Aorta (tissue), 5 donors: ENCODE measurements at places on chromosomes 12 and 14.

GRCh38 chr14:54209511-54210250 lies 187.1 kb upstream of the CDKN3 start:
- DNase-seq = no peak

GRCh38 chr12:128976120-128976738 lies 123.0 kb downstream of the GLT1D1 start:
- DNase-seq = no peak

DNA sequence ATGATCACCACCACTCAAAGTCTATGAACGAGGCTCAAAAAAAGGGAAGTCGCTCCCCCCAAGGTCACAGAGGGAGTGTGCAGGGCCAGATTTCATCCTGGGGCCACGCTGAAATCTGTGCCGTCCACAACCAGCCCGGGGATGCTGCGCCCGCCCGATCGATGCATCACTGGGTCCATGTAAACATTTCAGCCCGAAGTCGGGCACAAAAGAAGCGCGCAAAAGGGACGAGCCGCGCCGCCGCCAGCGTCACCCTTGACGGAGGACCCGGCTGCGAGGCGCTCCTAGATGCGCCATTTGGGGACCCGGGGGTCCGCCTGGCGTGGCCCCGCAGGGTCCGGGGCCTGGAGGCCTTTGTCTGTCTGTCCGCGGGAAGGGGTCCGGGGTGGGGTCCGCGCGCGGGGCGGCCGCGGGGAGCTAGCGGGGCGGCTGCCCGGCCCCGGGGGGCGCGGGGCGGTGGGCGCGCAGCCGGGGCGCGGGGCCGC lies 503 bp downstream of the FBXO21 start:
- DNase-seq = peak; percentile 82

GRCh38 chr14:31692376-31692781 lies 131.2 kb downstream of the NUBPL start:
- DNase-seq = no peak

DNA sequence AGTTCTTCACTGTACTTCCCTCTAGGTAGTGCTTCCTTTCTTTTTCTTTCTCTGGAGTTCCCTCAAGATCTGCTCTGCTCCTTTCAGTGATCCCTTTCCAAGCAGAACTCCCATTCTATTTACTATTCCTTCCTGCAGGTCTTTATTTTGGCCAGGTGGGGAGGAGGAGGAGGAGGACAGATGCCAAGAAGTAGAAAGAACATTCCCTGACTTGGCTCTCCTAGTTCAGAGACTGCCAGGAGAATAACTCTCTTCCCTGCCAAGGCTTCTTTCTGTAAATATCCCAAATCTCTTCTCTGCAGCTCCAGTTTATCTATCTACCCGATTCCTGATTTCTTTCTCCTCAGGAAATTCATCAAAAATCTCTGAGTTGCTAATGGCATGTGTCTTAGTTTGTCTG lies 229.6 kb upstream of the TMEM260 start:
- no peak for DNase-seq

DNA sequence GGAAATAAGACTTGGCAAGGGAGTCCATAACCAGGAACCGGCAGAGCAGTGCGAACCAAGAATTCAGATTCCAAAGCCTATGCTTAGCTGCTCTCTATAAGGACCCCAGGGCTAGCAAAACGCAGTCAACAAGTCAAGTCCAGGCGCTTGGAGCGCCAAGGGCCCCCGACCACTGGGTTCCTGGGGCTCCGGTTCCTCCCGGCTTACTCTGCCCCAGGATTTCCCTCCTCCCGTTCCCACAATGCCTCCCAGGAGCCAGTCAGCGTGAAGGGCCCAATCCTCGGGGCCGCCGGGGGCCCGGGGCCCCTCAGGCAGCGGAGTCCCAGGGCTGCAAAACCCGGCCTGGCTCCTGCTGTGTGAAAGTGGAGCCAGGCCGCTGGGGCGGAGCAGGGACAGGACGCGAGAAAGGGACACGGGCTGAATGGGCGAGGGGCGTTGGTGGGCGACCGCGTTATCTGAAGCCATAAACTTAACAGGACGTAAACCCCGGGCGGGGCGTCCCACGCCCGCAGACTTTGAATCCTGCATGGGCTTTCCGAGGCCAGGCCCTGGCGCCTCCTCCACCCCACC lies 1.5 kb downstream of the KRT8 start:
- peak; percentile 89 for DNase-seq

GRCh38 chr12:60197589-60197988 lies 601.8 kb downstream of the SLC16A7 start:
- DNase-seq = no peak

GRCh38 chr12:53502983-53503728 lies 2.1 kb downstream of the TARBP2 start:
- DNase-seq = no peak

DNA sequence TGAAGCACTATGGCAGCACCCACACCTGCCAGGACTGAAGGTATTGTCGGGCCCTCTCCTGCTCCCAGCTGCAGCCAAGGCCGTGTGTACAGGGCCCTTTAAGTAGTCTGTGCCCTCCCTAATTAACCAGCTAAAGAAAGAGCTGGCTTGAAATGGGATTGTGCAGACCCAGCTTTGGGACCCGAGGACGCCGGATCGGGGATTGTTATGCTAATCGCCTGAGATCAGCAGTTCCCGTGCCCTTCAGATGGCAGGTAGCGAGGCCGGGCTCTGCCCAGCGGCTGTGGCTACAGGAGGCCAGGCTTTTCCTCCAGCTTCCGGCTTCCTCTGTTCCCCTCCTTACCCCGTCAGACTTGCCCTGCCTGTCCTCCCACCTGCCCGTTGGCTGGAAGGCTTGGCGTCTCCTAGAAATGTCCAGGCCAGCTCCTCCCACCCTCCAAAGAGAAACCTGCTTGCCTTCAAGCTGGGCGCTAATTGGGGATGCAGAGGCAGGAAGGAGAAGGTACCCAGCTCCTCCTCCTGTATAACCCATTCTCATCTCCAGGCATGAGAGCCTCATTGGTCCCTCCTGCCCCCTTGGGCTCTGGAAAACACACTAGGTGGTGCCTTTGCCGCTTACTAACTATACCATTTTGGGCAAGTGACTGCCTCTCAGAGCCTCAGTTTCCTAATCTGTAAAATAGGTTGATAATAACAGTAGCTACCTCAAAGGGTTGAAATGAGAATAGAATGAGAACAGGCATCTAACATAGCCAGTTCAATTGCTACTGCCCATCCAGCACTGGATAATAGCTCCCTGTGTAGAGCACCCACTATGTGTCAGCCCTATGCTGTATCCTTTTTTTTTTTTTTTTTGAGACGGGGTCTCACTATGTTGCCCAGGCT lies 25.8 kb upstream of the MSI1 start:
- DNase-seq = no peak

GRCh38 chr12:43428088-43428600 lies 123.9 kb downstream of the ADAMTS20 start:
- no peak for DNase-seq

GRCh38 chr12:131675126-131676080 lies 35.5 kb upstream of the SFSWAP start:
- peak; percentile 44 for DNase-seq

GRCh38 chr12:68521848-68522502 lies 88.7 kb upstream of the RAP1B start:
- DNase-seq = no peak

DNA sequence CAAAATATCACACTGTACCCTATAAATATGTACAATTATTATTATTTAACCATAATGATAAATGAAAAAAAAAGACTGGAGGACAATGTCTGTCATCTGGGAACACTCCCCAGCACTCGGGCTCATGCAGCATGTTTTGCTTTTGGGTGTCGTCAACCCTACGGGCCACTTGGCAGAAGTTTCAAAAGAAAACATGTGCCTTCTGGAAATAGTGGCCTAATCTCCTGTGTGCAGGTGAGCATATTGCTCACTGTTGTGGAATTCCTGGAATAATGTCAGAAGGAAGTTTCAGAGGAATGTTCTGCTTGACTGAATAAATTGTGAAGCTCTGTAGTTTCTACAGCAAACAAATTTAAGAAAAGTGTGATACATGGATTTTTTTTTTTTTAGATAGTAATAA lies 298.3 kb downstream of the SSPN start:
- DNase-seq = no peak

DNA sequence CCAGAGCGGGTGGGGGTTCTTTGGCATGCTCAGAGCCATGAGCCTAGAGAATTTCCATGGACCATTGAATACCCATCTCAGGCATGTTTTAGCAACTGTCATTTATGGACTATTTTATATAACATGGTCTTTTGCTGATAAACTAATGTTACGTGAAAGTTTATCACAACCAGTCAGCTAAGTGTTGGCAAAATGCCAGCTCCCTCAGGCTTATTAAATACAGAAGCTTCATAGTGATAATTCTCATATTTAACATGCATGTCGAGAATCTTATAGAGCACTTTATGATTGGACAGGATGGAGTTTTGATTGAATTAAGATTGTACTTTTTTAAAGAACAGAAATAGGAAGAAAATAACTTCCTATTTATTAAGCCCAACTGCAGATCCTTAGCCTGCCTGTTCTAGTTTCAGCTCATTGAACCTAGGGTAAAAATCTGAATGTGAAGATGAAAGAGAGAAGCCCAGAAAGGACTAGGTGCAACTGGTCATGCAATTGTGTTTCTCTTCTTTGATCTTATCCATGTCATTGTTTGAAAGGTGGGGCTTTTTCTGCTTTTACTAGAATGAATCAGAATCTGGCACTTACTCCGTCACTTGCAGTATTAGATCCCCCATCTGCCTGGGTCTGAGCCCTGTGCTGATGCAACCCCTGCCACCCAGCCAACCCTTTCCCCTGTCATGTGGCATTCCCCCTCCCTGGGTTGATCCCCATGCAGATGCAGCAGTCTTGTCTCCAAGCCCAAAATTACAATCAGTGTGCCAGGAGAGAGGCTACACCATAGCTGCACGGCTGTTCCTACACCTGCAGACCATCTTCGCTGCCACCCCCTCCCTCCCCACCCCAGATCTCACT lies 134.6 kb upstream of the EVL start:
- no peak for DNase-seq

- no peak for DNase-seq
These were observed 96.4 kb downstream of the EFCAB11 start for GRCh38 chr14:89858089-89858488.

- DNase-seq = no peak
These were observed 3.8 kb downstream of the GXYLT1 start for GRCh38 chr12:42140901-42141300.

DNA sequence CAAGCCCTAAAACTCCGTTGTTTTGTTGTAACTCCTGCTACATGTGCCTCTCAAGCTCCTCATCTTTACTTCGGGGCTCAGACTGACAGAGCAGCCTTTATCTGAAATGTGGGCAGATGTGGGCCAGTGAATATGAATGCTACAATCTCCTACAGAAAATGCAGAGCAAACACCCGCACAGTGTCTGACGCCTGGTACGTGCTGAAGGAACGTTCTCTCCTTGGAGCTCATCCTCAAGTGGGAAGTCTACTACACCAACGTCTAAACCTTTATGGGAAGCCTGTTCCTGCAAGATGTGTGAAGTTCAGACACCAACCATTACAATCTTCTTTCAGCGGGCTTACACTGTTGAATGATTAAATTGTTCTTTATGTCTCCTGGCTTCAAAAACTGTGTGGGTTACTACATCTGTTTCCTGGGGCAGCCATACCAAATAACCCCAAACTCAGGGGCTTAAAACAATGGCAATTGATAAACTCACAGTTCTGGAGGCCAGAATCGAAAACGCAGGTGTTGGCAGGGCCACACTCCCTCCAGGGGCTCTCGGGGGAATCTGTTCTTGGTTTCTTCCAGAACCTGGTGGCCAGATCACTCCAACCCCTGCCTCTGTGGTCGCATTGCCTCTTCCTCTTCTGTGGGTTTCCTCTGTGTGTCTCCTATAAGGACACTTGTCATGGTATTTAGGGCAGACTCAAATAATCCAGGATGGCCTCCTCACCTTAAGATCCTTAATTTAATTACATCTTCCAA lies 179.7 kb upstream of the PLXNC1 start:
- no peak for DNase-seq

- DNase-seq = no peak
These were observed 8.6 kb upstream of the GPR68 start for GRCh38 chr14:91252871-91253794.

DNA sequence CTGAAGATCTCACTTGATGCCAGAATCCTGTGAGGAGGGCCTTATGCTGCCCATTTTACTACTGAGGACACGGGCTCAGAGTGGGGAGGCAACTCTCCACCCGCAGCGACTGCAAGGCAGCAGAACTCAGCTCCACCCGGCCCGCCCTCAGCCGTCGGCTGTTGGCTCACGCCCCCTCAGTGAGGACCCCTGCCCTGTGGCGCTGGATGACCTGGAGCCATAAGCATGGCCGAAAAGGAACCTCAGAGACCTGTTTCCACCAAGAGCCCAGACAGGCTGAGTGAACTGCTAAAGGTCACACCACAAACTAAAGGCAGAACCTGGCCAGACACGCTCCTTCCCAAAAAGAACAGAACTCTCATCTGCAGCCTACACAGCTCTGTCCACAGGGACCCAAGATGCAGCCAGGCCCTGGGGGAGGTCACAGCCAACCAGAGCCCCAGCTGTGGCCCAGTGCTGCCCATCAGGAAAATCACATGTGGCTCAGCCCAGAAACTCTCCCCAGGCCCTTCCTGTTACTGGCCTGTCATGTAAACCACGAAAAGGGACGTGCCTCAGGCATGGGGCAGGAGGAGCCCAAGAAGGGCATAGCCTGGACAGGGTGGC lies 32.8 kb downstream of the CCNK start:
- DNase-seq = peak; percentile 73

DNA sequence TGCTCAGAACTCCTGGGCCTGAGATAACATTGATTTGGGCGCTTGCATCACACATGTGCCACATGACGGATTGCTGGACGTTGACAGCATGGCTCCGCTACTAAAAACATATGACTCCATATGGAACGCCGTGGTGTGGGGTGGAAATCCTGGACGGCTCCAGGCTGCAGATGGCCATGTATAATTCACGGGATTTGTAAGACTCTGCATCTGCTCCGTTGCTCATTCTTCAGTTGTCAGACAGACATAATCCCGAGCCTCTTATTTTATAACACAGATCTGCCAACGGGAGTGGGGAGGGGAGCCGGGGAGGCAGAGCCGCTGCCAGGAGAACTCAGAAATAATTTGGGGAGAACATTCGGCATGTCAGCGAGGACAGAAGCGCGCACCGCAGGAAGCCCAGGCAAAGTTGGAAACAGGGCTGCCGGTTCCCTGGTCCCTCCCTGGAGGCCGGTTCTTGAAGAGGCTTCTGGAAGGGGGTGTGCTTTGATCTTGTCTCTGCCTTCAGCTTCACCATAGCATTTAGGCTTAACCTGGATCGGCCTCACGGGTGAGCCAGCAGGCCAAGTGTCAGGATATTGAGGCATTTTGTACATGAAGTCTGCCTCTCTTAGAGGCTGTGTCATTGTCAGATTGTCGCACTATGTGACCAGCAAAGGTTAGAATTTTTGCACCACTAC lies 45.8 kb upstream of the MYL2 start:
- DNase-seq = no peak
